ENCODE measurements at places on chromosomes 5 and 9. TPM values are rescaled to one million over a fixed set of nuclear protein-coding genes. Genes with fewer than 3 reads are reported as not detected.

- no peaks in the 10 kb centered on the region for H3K4me1 ChIP-seq
- H3K4me3 ChIP-seq = no peak overlapping the region
- no peak for DNase-seq
- H3K36me3 ChIP-seq = no peaks in the 10 kb centered on the region
- H3K27ac ChIP-seq = no peak overlapping the region
Observed at GRCh38 chr9:11323457-11323856, 710.7 kb upstream of the PTPRD start.

GRCh38 chr9:88387036-88387551, 1.1 kb upstream of the SPIN1 start:
- no peaks in the 10 kb centered on the region for H3K27me3 ChIP-seq
- H3K4me1 ChIP-seq = peaks cover 16% of the 10 kb centered on the region

The SEMA5A gene
- 2.5 TPM for total RNA-seq

DNA sequence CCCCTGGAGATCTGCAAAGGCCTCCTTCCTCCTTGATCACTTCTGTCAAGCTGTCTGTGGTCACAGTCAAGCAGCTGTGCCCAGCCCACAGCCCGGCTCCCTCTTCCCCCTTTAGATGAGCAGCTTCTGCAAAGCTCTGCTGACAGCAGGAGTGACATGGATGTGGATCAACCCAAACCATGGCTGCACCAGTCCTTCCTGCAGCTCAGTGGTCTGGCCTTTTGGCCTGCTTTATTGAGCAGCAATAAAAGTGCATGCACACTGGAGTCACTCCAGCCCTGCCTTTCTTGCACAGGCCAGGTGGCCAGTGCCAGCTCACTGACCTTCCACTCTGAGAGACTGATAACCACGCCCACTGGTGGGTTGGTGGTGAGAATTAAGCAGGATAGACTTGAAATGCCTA, 91.3 kb upstream of the OTULINL start:
- H3K36me3 ChIP-seq = peaks cover 37% of the 10 kb centered on the region
- no peak overlapping the region for H3K27ac ChIP-seq
- no peak for DNase-seq
- H3K4me1 ChIP-seq = peaks cover 3% of the 10 kb centered on the region

The IFNA1 gene
- not detected for total RNA-seq

DNA sequence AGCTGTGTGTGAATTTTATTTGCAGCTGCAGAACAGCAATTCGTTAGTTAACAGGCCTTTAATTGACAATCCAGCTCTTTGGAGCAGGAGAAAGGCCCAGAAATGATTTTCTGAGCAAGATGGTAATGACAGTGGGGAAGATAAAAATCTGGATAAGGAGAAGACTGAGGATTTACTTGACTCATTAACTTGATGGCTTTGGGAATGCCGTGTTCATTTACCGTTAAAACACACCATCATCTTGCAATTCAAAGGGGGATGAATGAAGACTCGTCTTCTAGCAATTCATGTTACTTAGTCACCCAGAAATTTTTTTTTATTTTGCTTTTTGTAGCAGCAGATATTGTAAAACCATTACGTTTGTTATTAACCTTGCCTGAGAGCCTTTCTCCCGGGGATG, 52.0 kb downstream of the PTTG1 start:
- no peaks in the 10 kb centered on the region for H3K27me3 ChIP-seq
- H3K36me3 ChIP-seq = no peaks in the 10 kb centered on the region
- no peaks in the 10 kb centered on the region for H3K4me1 ChIP-seq
- H3K4me3 ChIP-seq = no peak overlapping the region

DNA sequence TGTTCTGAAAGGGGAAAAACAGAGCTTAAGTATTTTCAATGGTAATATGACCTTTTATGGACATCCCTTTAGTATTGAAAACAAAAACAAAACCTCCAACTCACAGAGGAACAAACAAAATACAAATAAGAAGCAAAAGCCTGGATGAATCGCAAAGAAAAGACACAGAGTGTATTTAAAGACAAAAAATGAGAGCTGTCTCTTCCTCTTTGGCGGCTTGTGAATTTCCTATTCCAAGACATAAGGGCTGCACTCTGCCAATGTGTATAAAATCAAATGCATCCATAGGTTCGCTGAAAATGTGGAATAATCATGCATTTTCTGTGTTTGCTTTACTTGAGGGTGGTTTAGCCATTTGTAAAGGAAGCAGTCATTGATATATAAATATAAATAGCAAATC, 739.3 kb upstream of the ZNF608 start:
- no peaks in the 10 kb centered on the region for H3K4me1 ChIP-seq
- no peak overlapping the region for H3K4me3 ChIP-seq
- no peak for DNase-seq
- H3K27ac ChIP-seq = no peak overlapping the region
- no peaks in the 10 kb centered on the region for H3K36me3 ChIP-seq

GRCh38 chr5:68182534-68182933, 33.0 kb upstream of the PIK3R1 start:
- H3K27ac ChIP-seq = no peak overlapping the region
- no peaks in the 10 kb centered on the region for H3K4me1 ChIP-seq
- no peak overlapping the region for H3K4me3 ChIP-seq
- H3K27me3 ChIP-seq = no peaks in the 10 kb centered on the region
- H3K36me3 ChIP-seq = no peaks in the 10 kb centered on the region

GRCh38 chr5:174291162-174291561, 245.7 kb downstream of the NSG2 start:
- H3K4me3 ChIP-seq = no peak overlapping the region
- no peaks in the 10 kb centered on the region for H3K36me3 ChIP-seq
- H3K27me3 ChIP-seq = no peaks in the 10 kb centered on the region
- DNase-seq = no peak

DNA sequence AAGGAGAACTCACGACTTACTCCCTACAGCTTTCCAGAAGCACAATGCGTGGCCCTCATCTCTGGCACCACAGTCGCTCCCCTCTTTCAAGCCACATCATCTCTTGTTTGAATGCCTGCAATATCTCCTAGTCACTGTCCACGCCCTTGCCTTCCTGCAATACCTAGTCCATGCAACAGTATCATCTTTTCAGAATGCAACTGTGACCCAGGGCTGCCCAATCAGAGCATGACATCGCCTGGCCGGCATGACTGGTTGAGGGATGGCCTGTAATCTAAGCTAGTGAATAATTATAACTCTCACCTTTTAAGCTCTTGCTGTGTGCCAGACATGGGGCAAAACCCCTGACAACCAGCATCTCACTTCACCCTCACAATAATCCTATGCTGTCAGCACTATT, 52.5 kb upstream of the CPEB4 start:
- H3K4me3 ChIP-seq = no peak overlapping the region
- no peaks in the 10 kb centered on the region for H3K4me1 ChIP-seq
- H3K27me3 ChIP-seq = no peaks in the 10 kb centered on the region
- no peak overlapping the region for H3K27ac ChIP-seq
- DNase-seq = no peak

DNA sequence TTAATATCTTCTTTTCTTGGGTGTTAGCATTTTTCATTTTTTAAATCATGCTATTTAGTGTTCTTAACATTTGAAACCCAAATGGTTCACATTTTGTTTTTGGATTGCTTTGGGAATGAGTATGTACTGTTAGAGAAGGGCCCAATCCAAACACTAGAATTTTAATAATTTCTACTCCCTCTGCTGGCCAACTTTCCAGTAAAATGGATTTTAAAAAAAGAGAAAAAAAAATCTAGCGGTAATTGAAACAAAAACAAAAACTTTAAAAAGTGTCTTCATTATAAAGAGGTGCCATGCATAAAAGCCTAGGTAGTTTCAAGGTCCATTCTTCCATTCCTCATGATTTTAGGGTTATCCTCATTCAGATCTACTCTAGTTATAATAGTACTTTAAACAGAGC, 32.1 kb upstream of the RICTOR start:
- H3K36me3 ChIP-seq = peaks cover 57% of the 10 kb centered on the region
- no peak overlapping the region for H3K4me3 ChIP-seq
- no peaks in the 10 kb centered on the region for H3K27me3 ChIP-seq
- no peak for DNase-seq
- no peak overlapping the region for H3K27ac ChIP-seq
- H3K4me1 ChIP-seq = no peaks in the 10 kb centered on the region

- H3K4me3 ChIP-seq = no peak overlapping the region
- no peaks in the 10 kb centered on the region for H3K4me1 ChIP-seq
- no peaks in the 10 kb centered on the region for H3K27me3 ChIP-seq
Observed at GRCh38 chr5:72355706-72356299, 35.6 kb downstream of the PTCD2 start.

DNA sequence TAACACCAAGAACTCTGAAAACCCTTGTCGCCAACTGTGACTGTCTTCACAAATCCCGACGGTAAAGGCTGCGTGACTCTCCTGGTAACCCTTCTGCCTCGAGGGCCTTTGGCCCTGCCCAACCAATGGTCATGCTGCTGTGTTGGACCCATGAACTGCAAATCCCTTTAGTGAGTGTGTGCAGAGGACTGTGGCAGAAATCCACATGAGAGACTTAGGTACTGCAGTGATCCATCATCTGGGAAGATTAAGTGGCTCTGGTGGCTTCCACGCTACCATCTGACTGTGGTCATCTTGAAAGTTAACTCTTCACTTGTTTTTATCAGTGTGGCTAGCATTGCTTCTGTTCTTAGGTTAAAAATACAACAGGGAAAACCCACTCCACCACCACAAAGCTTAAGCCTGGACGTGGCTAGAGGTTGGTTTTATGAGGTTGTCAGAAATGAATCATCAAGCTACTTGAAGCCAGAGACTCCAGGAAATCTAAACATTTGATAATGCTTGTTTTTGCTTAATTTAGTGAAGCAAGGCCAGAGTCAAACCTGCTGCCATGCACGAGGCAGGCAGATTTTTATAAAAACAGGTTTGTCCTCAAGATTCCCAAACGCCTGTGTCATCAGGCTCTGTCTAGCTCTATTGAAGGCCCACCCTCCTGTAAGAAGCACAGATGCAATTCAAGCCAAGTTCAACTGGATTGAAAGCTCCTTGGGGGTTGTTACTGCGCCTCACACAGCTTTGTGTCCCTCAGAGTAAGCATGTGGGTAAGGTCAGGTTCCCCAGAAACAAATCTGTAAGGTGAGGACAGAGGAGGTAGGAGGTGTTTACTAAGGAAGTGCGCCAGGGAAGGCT, 52.7 kb upstream of the ERCC6L2 start:
- H3K4me3 ChIP-seq = no peak overlapping the region
- no peak for DNase-seq
- H3K36me3 ChIP-seq = no peaks in the 10 kb centered on the region
- no peaks in the 10 kb centered on the region for H3K27me3 ChIP-seq
- peak overlapping the region; percentile 33 for H3K27ac ChIP-seq

DNA sequence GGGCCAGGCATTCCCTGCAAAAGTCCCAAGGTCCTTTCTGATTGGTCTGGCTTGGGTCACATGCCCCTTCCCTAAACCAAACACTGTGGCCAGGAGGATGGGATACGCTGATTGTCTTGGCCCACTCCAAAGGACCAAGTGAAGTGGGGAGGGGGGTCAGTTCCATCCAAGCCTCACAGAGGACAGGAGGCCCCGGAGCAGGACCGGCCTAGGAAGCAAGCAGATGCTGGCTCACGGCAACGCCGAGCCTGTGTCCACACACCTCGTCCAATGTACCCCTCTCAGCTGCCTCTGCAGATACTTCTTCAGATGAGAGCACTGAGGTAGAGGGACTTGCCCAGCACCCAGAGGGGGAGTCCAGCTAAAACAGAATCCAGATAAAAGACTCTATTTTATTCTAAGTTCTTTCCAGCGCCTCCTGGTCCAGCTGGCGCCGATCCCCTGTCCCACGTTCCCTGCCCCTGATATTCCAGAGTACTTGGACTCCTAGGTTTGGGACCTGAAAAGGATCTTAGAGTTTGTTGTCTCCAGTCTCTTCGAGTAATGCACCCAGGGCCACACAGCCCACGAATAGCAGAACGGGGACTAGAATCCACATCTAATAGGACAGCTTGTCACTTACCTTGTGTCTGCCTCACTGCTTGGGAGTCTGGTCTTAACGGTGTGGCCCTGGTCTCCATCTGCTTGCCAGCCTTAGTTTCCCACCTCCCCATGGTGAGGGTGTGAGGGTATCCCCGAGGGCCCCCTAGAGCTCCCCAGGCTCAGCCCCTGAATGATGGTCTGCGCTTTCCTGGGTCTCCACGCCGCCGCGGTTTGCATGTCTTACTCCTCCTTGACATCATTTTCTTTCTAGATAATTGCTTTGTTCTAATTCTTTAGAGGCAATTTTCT, 72.4 kb upstream of the UNC5A start:
- H3K4me3 ChIP-seq = no peak overlapping the region
- no peaks in the 10 kb centered on the region for H3K36me3 ChIP-seq
- DNase-seq = no peak
- H3K27me3 ChIP-seq = peaks cover 77% of the 10 kb centered on the region

DNA sequence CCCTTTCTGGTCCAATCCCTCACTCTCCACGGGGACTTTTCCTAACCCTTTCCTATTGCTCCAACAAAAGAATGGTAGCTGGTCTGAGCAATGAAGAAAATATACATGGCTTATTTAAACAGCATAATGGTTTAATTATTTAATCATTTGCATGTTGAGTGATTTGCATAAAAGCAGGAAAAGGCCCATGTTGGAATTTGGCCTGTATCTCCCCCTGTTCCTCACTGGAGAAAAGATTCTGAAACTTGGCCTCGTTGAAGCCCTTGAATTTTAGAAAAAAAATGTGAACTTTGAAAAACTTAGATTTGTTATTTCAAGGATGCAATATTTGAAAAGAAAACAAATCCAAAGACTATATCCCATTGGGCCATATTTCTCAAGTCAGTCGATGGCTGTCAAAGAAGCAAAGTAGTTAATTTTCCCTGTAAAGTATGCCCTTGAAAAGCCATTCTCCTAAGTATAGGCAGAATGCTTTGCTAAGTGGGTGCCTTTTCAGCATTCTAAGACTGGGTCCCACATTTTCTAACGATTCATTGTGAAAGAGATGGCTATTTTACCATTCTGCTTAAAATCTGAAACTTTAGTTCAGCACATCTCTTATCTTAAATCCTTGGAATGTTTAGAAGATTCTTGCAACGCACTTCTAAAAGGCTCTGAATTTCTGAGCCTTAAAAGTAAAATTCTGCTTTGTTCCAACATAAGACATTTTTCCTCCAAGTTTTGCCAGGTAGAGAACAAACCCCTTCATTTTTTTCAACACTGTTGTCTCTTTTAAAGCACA, 428.8 kb downstream of the ARHGEF28 start:
- no peaks in the 10 kb centered on the region for H3K27me3 ChIP-seq
- H3K27ac ChIP-seq = no peak overlapping the region
- DNase-seq = no peak
- no peaks in the 10 kb centered on the region for H3K4me1 ChIP-seq
- no peaks in the 10 kb centered on the region for H3K36me3 ChIP-seq

DNA sequence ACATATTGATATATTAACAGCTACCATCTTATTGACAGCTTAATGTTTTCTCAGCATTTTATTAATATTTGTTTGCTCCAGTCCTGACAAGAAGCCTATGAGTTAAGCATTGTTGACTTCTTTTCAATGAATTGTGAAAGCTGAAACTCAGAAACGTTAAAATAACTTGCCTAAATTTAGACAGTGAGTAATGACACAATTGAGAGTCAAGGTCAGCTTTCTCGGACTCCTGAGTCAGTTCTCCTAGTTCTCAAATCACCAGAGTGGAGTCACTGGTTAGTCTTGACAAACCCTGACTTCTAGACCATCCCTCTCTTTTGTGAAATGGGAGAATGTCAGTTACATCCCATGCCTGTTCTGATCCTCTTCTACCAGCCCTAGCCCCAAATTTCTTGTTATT, 222.7 kb upstream of the ACO1 start:
- no peak overlapping the region for H3K27ac ChIP-seq
- H3K27me3 ChIP-seq = no peaks in the 10 kb centered on the region
- H3K4me3 ChIP-seq = no peak overlapping the region
- DNase-seq = no peak
- H3K4me1 ChIP-seq = no peaks in the 10 kb centered on the region
- no peaks in the 10 kb centered on the region for H3K36me3 ChIP-seq

Data from thymus (tissue), 14 donors.